ENCODE measurements at places on chromosomes 1 and 21.

DNA sequence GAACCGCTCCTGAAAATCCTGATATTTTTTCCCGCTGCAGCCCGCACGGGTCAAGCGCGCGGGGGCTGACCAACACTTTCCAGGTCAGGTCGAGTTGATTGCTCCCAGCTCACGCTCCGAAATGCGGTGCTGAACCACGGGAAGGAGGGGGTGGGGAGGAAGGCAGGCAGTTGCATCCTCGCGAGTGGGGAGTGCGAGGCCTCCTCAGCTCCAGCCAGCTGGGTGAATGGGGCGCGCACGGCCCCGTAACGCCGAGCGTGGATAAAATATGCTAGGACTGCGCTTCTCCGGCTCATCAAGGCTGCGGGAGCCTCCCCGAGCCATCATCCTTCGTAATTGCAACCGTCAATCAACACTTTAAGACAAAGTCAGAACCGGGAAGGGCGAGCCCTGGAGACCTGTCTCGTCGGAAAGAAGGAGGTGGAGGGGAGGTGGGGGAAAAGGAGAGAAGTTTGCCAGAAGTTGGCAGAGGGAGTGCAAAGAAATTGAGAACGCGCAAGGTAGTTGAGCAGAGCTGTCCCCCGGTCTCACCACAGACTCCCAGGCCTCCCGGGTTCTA lies 8.0 kb downstream of the NR5A2 start:
- no peak for DNase-seq
- peak overlapping the region; percentile 53 for H3K4me3 ChIP-seq
- no peak overlapping the region for H3K27ac ChIP-seq
- H3K27me3 ChIP-seq = peaks cover 9% of the 10 kb centered on the region
- no peaks in the 10 kb centered on the region for H3K36me3 ChIP-seq

GRCh38 chr21:31909153-31910073 lies 36.6 kb downstream of the HUNK start:
- H3K27ac ChIP-seq = no peak overlapping the region
- no peak overlapping the region for H3K4me3 ChIP-seq
- no peaks in the 10 kb centered on the region for H3K27me3 ChIP-seq
- H3K36me3 ChIP-seq = no peaks in the 10 kb centered on the region
- no peaks in the 10 kb centered on the region for H3K4me1 ChIP-seq

DNA sequence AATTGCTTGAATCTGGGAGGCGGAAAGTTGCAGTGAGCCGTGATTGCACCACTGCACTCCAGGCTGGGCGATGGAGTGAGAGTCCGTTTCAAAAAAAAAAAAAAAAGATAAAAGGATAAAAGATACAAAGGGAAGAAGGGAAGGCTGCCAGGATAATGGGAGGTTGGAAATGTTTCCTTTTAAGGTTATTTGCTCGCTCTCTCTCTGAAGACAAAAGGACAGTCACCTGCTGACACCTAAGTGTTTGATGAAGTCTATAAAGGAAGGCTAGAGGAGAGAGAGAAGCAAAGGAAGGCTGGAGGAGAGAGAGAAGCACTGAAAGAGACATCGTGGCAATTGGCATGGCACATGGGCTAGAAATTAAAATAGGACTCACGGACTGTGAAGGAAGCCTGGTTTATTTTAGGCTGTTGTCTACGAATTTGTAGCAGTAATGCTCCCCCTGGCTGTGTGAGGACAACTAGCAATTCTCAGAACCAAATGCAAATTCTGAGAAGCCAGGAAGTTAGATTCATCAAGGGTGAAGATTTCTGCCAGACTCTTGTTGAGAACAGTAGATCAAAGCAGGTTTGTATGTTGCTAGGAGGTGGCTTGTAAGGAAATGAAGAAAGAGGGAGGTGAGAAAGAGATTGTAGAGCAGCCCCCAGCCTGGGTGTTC lies 154.2 kb downstream of the ZP4 start:
- H3K4me3 ChIP-seq = no peak overlapping the region
- H3K36me3 ChIP-seq = peaks cover 2% of the 10 kb centered on the region
- H3K27ac ChIP-seq = no peak overlapping the region
- H3K27me3 ChIP-seq = no peaks in the 10 kb centered on the region
- DNase-seq = no peak
- H3K4me1 ChIP-seq = no peaks in the 10 kb centered on the region

DNA sequence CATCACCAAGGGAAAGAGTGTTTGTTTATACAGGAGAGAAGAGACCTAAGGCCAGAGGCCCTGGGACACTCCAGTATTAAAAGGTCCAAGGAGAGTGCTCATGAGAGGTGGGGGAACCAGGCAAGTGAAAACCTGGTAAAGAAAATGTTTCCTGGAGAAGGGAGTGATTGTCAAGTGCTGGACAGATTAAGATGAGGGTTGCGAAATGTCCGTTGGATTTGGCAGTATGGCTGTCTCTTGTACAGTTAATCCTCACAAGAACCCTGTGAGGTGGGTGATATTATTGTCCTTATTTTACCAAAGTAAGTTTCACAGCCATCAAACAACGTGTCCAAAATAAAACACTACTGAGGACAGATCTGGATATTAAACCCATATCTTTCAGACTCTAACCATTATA lies 44.2 kb downstream of the RPAP2 start:
- no peak overlapping the region for H3K4me3 ChIP-seq
- H3K27ac ChIP-seq = no peak overlapping the region
- no peaks in the 10 kb centered on the region for H3K4me1 ChIP-seq
- H3K36me3 ChIP-seq = peaks cover 9% of the 10 kb centered on the region
- H3K27me3 ChIP-seq = no peaks in the 10 kb centered on the region
- no peak for DNase-seq

DNA sequence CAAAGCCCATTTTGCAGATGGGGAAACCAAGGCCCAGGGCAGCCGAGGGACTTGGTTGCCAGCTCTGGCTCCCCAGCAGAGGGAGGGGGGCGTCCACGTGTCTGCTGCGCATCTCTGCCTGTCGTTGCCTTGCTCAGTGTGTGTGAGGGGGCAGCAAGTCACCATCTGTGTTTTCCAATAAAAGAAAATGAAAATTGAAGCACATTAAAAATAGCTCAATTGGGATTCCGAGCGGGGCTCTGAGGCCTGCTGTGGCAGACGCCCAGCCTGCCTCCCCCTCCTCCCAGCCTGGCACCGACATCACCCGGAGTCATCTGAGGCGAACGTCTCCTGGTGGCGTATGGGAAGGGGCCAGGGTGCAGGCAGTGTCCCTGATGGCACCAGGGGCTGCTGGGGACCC lies 51.2 kb downstream of the EPHB2 start:
- no peak for DNase-seq
- H3K27me3 ChIP-seq = no peaks in the 10 kb centered on the region
- no peaks in the 10 kb centered on the region for H3K4me1 ChIP-seq
- H3K4me3 ChIP-seq = no peak overlapping the region
- no peak overlapping the region for H3K27ac ChIP-seq
- H3K36me3 ChIP-seq = no peaks in the 10 kb centered on the region

- no peak for DNase-seq
- H3K27ac ChIP-seq = peak overlapping the region; percentile 90
- H3K36me3 ChIP-seq = no peaks in the 10 kb centered on the region
- H3K4me1 ChIP-seq = peaks cover 49% of the 10 kb centered on the region
These were observed 167.7 kb downstream of the TOMM20 start for GRCh38 chr1:234960722-234961455.

- H3K4me3 ChIP-seq = no peak overlapping the region
- peaks cover 5% of the 10 kb centered on the region for H3K4me1 ChIP-seq
- no peaks in the 10 kb centered on the region for H3K36me3 ChIP-seq
- H3K27ac ChIP-seq = no peak overlapping the region
These were observed 3.8 kb downstream of the CTSS start for GRCh38 chr1:150761801-150762200.

GRCh38 chr1:116133696-116134475 lies 22.7 kb downstream of the MAB21L3 start:
- no peaks in the 10 kb centered on the region for H3K36me3 ChIP-seq
- no peaks in the 10 kb centered on the region for H3K27me3 ChIP-seq
- no peaks in the 10 kb centered on the region for H3K4me1 ChIP-seq
- H3K27ac ChIP-seq = no peak overlapping the region
- no peak overlapping the region for H3K4me3 ChIP-seq
- DNase-seq = no peak

GRCh38 chr1:234570329-234571120 lies 39.5 kb downstream of the IRF2BP2 start:
- DNase-seq = no peak
- H3K4me1 ChIP-seq = no peaks in the 10 kb centered on the region
- no peaks in the 10 kb centered on the region for H3K36me3 ChIP-seq
- H3K4me3 ChIP-seq = no peak overlapping the region
- H3K27me3 ChIP-seq = no peaks in the 10 kb centered on the region
- no peak overlapping the region for H3K27ac ChIP-seq

DNA sequence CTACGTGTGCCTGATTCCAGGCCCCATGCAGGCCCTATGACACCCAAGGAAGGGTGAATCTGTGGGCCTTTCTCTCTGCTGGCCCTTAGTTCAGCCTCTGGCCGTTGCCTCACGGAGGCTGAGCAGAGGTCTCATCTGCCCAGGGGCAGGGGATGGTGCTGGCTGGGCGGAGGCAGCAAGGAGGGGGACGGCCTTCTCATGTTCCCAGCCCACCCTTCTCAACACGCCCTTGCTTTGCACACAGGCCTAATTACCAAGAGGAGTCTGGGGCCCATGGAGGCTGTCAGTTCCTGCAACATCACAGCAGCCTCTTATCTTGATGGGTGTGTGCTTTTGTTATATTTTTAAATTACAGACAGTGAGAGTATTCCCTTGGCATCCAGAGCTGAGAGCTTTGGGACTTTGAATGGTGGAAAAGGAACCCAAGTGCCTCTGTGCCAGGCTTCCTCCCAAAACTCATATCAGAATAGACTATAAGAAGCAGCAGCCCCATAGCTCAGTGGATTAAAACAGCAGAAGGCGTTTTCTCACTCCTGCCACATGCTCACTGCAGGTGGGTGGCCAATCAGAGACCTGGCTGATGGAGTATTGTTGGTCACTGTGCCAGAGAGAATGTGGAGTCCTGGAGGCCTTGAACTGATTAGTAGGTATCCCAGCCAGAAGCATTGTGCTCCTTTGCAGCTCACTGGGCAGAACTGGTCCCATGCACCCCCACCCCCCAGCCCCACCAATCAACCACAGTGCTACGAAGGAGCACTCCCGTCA lies 164.9 kb downstream of the CAMTA1 start:
- H3K4me3 ChIP-seq = no peak overlapping the region
- no peak overlapping the region for H3K27ac ChIP-seq
- H3K36me3 ChIP-seq = no peaks in the 10 kb centered on the region

DNA sequence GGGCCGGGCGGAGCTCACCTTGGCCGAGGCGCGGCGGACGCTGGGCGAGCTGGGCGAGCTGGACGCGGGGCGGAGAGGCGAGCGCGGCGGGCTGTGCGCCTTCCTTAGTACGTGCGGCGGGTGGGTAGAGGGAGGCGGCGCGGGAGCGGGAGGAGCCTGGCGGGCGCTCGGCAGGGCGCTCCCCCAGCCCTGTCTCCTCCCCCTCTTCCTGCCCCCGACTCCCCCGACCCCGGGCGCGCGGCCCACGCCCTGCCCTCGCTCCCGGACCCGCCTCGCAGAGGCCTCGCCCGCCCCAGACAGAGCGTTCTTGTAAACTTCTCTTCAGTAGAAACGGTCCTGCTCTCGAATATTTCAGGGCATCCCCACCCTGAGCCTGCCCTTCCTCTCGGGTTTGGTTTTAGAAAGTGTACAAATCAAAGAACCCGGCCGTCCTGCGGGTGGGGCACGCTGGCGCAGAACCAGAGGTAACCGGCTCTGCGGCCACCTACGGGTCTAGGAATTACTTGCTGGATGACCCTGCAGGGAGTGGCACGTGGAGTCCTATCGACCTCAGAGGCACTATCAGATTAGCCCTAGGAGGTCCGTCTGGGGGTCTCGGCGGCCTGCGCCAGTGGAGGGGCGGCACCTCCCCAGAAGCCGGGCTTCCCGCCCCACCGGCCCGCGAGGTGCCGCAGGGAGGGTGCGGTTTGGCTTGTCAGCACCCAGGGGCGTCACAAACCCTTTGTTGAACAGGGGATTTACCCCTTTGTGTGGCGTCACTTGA lies at the start of gene S100A10:
Gene S100A10 (minus strand): TSS at position 126 of the 763 bp plus-strand sequence. CDS start 7,629 bp downstream, outside the sequence.
- no peaks in the 10 kb centered on the region for H3K27me3 ChIP-seq
- peaks cover 36% of the 10 kb centered on the region for H3K4me1 ChIP-seq
- peak; percentile 46 for DNase-seq
- peak within 1 kb of the TSS; percentile 85 for H3K4me3 ChIP-seq
- H3K27ac ChIP-seq = peak within 1 kb of the TSS; percentile 84
- H3K36me3 ChIP-seq = no peaks in the 10 kb centered on the region

- H3K4me3 ChIP-seq = no peak overlapping the region
- peaks cover 8% of the 10 kb centered on the region for H3K4me1 ChIP-seq
- no peak for DNase-seq
- H3K36me3 ChIP-seq = no peaks in the 10 kb centered on the region
- H3K27me3 ChIP-seq = no peaks in the 10 kb centered on the region
- H3K27ac ChIP-seq = no peak overlapping the region
These were observed 17.9 kb upstream of the FMOD start for GRCh38 chr1:203368624-203369451.

DNA sequence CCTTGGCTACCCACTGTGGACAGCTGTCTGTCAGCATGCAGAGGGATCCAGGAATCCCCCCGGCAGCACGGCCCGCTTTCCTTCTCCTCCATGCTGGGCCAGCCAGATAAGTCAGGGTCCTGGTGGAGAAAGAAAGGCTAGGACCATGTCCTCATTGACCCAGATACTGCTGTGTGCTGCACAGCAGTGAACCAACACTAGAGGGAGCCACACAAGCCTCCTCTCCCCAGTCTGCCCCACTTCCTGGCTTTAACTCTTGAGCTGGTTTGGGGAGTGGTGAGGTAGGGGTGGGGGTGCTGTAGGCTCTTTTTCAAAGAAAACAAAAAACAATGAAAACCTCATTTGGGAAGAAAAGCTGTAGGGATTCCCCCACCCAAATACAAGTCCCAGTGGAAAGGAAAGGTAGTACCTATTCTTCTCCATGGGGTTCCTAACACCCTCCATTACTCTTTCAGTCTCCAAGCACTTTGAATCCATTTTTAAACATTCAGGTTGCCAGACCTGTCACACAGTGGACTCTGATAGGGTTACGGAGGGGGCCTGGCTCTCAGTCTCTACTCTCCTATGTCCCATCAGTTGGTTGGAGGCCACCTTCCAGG lies 84.9 kb upstream of the CD1D start:
- H3K36me3 ChIP-seq = peaks cover 39% of the 10 kb centered on the region
- H3K4me1 ChIP-seq = no peaks in the 10 kb centered on the region
- no peak overlapping the region for H3K27ac ChIP-seq
- DNase-seq = no peak
- no peaks in the 10 kb centered on the region for H3K27me3 ChIP-seq

GRCh38 chr1:169196581-169196980 lies 90.1 kb downstream of the ATP1B1 start:
- peaks cover 14% of the 10 kb centered on the region for H3K4me1 ChIP-seq
- no peak overlapping the region for H3K27ac ChIP-seq
- DNase-seq = no peak
- H3K4me3 ChIP-seq = no peak overlapping the region
- no peaks in the 10 kb centered on the region for H3K36me3 ChIP-seq

Measured in thoracic aorta (tissue), 2 donors.